ENCODE measurements at places on chromosomes 13 and 19.

DNA sequence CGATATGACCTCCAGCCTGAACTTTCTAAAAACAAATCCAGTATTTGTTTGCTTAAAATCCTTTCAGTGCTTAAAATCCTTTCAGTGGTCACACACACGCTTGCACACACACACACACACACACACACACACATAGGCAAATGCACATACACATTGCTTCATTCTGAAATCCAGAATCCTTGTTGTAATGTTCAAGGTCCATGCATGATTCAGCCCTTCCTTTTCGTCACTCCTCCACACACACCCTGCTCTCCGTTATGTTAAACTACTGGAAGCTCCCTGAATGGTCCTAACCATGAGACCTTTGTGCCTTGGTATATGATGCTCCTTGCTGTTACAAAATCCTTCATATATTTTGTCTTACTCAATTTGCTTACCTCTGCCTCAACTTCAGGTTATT lies 44.9 kb downstream of the SERTM1 start:
- DNase-seq: no peak

- no peak for DNase-seq
These were observed 177.3 kb upstream of the SERP2 start for GRCh38 chr13:44196196-44196751.

GRCh38 chr19:1240925-1241324 lies 626 bp upstream of the ATP5F1D start:
- DNase-seq: peak; percentile 32

DNA sequence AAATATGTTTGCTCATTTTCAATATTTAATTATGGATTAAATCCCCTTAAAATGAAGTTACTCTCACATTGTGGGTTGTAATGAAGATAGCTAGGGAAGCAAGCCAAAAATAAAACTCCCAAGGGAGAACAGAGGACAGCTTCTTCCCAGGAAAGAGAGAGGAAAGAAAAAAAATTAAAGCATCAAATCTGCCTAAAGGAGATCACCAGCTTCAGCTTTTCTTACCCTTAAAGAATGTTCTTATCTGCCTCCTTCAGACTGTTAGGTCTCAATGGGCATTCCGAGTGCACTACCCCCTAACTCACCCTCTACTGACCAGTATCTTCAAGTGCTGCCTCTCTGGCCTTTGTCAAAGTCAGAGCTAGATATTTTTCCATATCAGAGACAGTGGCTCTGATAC lies 55.2 kb downstream of the XPO4 start:
- no peak for DNase-seq

DNA sequence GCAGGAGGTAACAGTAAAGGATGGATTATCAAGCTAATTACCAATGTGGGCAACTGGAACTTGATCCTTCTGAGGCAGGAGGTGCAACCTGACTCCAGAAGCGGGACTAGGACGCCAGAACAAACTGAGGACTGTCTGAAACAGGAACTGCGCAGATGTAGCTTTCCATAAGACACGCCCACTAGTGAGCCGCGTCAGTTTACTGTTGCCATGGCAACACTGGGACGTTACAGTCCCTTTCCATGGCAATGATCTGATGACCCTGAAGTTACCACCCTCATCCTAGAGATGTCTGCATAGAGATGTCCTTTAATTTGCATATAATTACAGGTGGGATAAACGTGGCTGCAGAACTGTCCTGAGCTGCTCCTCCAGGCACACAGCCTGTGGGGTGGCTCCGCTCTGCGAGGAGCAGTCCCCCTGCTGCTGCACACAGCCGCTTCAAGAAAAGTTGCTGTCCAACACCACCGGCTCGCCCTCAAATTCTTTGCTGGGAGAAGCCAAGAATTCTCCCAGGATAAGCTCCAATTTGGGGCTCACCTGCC lies 816.6 kb downstream of the UQCRFS1 start:
- no peak for DNase-seq

- DNase-seq: peak; percentile 24
These were observed 73.4 kb downstream of the RYR1 start for GRCh38 chr19:38506723-38507550.

DNA sequence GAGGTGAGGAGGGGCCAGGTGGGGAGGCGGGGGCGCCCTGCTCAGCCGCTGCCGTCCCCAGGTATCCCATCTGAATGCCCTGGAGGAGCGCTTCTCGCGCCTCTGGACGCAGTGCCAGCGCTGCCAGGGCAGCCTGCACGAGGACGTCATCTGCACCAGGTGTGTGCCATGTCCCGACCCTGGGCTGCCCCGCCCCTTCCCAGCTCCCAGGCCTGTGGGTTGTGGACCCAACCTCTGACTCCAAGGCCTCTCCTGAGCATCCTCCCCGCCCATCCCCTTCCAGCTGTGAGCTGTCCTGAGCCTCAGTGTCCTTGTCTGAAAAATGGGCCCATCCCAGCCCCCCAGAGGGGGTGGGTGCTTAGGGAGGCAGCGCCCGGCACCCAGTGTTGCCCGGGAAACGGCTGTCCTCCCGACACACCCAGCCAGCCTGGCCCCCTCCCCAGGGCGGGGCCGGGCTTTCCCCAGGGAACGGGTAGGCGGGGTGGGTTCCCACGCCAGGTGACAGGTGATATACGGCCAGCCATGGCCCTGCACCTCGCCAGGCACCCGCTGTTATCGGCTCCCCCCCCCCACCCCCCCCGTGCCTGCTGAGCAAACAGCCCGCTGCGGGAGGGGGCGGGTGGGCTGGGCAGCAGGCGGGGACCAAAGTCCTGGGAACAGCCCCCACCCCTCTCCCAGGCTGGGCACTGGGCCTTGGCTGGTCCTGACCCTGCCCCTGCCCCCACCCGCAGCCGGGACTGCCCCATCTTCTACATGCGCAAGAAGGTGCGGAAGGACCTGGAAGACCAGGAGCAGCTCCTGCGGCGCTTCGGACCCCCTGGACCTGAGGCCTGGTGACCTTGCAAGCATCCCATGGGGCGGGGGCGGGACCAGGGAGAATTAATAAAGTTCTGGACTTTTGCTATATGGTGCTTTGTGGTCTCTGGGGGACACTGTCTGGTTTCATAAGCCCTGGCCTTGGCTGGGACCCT lies 1.3 kb upstream of the SPIB start:
- no peak for DNase-seq

GRCh38 chr13:111270765-111271698 lies 49.4 kb upstream of the TEX29 start:
- DNase-seq: no peak

DNA sequence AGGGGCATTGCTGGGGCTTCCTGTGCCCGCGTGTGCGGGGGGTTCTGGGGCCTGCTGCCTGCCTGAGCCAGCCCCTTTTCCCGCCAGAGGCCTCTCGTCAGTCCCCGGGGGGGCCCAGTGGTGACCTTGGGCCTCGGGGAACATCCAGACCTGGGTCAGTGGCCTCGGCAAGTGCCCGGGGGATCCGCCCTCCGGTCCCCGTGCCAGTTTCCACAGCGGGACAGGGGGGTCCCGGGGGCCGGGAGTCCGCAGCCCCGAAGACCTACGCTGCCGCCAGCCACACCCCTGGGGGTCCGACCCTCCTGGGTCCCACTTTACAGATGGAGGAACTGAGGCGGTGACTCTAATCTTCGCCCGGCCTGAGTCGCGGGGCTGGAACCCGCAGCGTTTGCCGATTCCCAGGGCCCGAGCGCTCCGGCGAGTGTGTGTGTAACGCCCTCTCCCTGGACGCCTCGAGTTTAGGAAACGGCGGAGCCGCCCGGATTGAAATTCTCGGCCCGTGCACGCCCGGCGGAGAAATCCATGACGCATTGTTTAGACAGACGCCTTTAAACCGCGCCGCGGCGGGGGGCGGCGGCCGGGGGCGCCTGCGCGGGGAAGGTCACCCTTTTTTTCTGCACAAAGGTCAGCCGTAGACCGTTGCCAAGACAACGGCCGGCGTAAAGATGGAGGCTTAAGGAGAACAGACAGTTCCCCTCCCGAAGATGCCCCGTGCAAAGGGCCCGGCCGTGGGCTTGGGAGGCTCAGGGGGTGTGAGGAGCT lies 39.3 kb downstream of the EFNA2 start:
- peak; percentile 41 for DNase-seq

- no peak for DNase-seq
These were observed 92.2 kb downstream of the STOML3 start for GRCh38 chr13:38898481-38898880.

Measured in activated T-cell treated with anti-CD3 and anti-CD28 coated beads, Interleukin-2, amount 50 U/mL, for 1 hour (primary cell).